GM12878 (cell line): ENCODE measurements at places on chromosomes 5 and 9. TPM values are rescaled to one million over a fixed set of nuclear protein-coding genes. Genes with fewer than 3 reads are reported as not detected.

The C5orf52 gene
- not detected in 2 replicates for total RNA-seq

The CATSPER3 gene
- total RNA-seq: 0.18 TPM in 1 of 2 replicates, not detected in the other

The ESM1 gene
- total RNA-seq: not detected in 2 replicates

The TLX3 gene
- not detected in 2 replicates for total RNA-seq

The CCDC171 gene
- total RNA-seq: 2.1 and 4.0 TPM in 2 replicates

The BTNL8 gene
- not detected in 2 replicates for total RNA-seq

The CAPSL gene
- not detected in 2 replicates for total RNA-seq

The COL15A1 gene
- 0.21 and 0.28 TPM in 2 replicates for total RNA-seq

The CYLC2 gene
- total RNA-seq: not detected in 2 replicates

The ARAP3 gene
- 0.08 TPM in 2 replicates for total RNA-seq
